Pons (tissue), 1 donor: ENCODE measurements at places on chromosomes 6 and 20.
A peak's percentile ranks its signal among the peaks of the same experiment; 100 is the strongest.

- no peak for DNase-seq
These were observed 2.1 kb downstream of the PRSS35 start for GRCh38 chr6:83514466-83514865.

DNA sequence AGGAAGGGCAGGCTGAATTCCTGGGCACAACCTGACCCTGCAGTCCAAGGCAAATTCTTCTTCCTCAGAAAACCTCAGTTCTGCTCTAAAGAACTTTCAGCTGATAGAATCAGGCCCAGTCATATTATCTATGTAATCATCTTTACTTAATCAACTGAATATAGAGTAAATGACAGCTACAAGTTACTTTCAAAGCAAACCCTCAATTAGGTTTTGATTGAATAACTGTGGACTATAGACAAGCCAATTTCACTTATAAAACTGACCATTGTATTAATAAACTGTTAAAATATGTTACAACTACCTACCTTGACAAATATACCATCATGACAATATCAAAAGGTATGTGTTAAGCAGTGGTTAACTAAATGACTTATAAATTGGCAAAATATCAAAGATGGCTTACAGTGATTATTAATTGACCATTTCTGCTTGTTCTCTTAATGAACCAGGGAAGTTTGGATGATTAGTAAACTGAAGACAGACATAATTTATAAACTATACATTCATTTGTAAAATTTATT is 46.1 kb upstream of the ADGRF5 start:
- DNase-seq = no peak

GRCh38 chr20:63382551-63383300 is 21.6 kb upstream of the CHRNA4 start:
- DNase-seq = no peak

DNA sequence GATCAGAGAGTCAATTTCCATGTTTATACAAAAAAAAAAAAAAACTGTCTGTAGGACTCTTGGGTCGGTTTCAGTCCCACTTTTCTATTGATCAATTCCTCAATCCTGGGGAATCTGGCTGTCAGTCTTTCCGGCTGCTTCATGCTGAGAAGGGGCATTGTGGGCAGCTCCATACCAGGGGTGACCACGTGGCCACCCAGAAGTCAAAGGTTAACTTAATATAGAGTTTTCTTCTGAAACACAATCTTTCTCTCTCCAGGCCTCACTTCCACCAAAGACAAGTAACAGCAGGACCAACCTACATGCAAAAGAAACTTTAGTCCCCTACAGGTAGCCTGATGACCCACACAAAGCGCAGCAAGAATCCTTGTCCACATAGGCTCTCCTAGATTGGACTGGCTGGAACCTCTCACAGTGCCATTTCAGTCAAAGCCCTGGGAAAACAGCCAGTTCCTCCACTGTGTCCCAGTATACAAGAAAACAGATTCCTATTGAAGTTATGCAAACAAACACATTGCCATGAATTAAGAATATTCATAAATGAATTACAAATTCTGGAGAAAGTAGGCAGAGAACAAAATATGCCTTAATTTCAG is 18.5 kb upstream of the SERPINB9 start:
- DNase-seq = peak; percentile 81
